ENCODE measurements at places on chromosomes 6 and 20.

GRCh38 chr6:41538556-41539182, 7.5 kb upstream of the FOXP4 start:
- DNase-seq: no peak

DNA sequence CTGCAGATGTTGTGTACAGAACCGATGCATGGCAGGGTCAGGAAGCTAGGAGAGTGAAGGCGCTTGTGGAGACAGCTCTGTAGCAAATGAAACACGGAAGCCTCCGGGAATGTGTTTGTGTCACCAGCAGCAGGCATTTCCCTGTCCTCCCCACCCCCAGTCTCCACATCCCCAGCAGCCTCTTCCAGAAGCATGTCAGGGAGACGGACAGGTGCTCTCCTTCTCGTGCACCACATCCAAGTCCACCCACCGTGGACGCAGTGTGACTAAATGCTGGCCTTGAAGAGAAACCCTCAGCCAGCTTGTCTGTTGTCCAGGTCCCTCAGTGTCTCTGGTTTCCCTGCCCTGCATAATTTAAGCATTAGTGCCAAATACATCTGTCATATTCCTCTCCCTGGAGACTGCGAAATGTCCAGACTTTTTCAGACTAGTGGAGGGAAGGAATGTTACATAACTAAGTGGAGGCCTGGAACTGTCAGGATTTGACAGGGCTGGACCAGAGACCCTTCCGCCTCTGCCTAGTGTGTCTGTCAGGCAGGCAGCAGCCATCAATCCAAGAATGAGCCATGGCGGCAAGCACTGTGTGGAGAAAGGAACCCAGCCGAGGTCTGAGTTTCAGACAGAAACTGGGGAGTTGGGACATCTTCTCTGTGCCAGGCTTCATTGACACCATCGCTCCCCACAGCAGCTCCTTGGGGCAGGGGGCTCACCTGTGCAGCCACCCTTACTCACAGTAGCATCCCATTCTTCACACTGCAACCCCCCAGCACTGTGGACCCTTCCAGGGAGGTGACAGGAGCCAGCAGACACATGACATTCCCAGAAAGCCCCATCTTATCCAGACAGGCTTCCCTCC, 26.6 kb upstream of the PI16 start:
- no peak for DNase-seq

- peak; percentile 46 for DNase-seq
These were observed 711 bp upstream of the SIRT5 start for GRCh38 chr6:13573669-13574110.

GRCh38 chr6:39003072-39003471, 45.5 kb upstream of the GLP1R start:
- DNase-seq: no peak

- DNase-seq: no peak
These were observed 103.1 kb upstream of the RIN2 start for GRCh38 chr20:19654921-19655320.

- DNase-seq: peak; percentile 40
These were observed 21.8 kb downstream of the FAM209B start for GRCh38 chr20:56554869-56555268.

Measured in H9 (cell line).